Suppressor macrophage treated with lipopolysaccharide for 1 hour (primary cell): ENCODE measurements at places on chromosomes 6 and 20.
A peak's percentile ranks its signal among the peaks of the same experiment; 100 is the strongest.

- peak; percentile 99 for DNase-seq
Measured at GRCh38 chr6:14876778-14877613, 368.9 kb upstream of the JARID2 start.

DNA sequence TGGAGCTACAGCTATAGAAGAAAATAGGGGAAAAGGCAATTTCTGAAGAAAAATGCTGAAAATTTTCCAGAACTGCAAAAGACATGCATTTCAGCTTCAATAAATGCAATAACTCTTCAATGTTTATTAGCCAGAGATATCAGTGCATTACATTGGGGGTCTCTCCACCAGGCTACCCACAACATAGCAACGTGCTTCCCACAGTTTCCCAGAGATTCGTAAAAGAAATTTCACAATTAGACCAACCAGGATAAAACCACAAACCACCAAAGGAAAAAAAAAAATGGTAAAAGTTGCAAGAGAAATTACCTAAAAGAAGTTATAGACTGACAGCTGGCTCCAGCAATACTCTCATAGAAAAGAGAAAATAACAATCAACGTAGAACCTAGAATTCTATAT, 16.0 kb downstream of the LY86 start:
- DNase-seq, result no peak

DNA sequence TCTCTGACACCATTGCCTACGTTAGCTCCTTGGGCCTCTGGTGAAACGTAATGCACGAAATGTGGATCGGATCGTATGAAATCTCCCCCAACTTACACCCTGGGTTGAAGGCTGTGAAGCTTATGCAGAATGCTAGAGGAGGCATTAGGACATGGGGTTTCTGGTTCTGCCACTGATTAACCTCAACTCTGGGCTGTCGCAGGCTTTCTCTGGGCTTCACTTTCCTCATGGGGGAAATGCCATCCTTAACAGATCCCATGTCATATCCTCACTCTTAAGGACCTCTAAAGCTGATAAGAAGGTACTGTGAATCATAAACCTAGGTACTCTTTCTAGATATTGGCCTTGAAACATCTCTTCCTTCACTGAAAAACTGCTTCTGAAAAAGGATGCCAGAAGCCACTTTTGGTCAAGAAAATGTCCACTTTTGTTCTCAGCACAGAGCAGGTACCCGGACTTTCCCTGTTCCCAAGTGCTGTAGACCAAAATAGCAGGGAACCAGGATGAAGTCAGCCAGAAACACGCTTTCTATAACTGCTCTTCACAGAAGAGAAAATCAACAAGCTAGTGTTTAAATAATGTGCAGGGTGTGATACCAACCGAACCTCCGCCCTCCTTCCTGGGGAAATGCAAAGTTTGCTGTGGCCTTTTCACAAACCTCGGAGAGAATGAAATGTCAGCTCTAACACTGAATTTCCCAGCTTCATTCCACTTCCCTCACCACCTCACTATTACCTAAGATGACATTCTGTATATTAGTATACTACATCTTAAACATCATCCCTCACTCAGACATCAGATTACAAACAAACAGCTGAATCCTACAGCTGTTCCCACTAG, 118.9 kb downstream of the BACH2 start:
- peak; percentile 37 for DNase-seq

DNA sequence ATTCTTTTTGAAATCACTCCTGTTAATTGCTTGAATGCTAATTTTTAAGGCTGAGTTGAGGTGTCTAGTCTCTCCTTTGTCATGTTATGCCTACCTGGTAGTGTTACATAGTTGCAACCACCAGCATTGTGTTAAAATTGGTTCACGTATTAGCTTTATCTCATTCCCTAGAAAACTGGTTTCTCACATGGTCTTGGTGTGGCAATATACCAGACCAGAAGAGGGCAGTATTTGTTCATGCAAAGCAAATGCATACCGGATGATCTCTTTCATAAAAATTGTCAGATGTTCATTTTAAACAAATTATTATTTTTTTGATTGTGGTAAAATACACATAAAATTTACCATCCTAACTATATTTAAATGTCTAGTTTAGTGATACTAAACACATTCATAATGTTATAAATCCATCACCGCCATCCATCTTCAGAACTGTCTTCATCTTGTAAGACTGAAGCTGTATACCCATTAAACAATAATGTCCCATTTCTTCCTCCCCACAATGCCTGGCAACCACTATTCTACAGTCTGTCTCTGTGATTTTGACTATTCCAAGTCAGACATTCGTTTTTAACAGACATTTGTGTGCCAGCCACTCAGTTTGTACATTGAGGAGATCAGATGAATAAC, 92.8 kb downstream of the ATRN start:
- peak; percentile 60 for DNase-seq

GRCh38 chr6:144012534-144012933, 4.5 kb upstream of the PLAGL1 start:
- no peak for DNase-seq
